COLO829 (cell line): ENCODE measurements at places on chromosomes 7 and 10.

- no peak for DNase-seq
Observed at GRCh38 chr7:77745746-77746145, 49.5 kb downstream of the RSBN1L start.

DNA sequence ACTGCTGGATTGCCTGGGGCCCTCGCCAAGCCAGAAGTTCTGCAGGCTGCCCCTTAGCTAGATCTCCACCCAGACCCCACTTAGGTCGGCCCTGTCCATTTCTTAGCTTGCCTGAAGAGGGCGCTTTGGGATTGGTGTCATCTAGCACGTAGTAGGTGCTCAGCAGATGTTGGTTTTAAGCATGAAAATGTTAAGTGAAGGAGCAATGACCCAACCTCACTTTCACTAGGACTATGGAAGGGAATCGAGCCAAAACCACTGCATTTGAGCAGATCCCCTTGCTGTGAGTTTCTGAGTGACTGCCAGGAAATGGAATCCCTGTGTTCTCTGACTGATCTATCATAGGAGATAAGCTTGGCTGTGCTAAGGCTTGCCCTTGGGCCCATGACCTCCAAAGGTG lies 131.7 kb upstream of the EEPD1 start:
- DNase-seq: no peak

GRCh38 chr10:34179280-34179679 lies 635.8 kb downstream of the PARD3 start:
- DNase-seq: no peak

DNA sequence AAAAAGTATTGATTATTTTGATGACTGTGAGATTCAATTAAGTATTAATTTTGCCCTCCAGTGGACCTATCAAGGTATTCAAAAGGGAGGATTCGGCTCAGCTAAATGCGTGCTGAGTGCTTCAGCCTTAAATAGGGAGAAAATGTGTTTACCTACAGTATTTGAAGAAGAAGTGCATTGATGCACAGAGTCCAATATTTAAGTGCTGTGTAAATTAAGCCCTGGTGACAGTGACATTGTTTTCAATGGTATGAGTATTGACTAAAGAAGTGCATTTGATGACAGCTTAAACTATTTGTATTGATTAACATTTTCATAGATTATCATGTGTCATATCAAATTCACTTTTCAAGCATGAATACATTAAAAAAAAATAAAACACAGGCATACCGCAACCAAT lies 106.6 kb downstream of the POU6F2 start:
- no peak for DNase-seq

GRCh38 chr7:102140952-102141370 lies 145.7 kb upstream of the SH2B2 start:
- no peak for DNase-seq

DNA sequence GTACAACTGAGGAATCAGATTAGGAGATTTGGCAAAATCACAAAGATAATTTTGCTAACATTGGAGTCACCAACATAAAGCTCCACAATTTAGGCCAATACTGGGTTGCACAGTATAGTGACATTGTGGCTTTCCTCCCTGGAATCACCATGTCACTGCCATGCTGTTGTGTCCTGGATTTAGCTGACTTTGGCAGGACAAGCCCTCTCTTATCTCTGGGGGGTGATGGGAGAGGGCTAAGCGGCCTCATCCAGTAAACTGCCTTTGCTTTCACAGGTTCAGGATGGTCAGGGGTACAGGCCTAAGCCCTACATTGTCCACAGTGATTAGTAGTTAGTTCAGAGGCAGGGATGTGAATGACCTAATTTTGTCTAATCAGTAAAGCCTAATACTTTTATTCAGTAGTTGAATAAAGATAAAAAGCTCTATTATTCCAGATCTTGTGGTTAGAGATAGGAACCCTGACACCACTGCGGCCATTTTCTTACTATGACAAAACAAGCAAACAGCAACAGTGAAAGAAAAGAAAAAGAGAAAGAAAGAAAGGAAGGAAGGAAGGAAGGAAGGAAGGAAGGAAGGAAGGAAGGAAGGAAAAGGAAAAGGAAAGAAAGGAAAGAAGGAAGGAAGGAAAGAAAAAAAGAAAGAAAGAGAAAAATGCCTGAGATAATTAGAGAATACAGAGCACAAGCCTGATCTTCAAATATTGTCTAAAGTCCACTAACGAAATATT lies 140.1 kb downstream of the ETV1 start:
- no peak for DNase-seq

- DNase-seq: peak; percentile 86
Observed at GRCh38 chr7:68706291-68706690, 892.0 kb upstream of the AUTS2 start.

- no peak for DNase-seq
Observed at GRCh38 chr7:132381742-132382472, 194.4 kb downstream of the PLXNA4 start.

GRCh38 chr7:22445853-22446252 lies 54.1 kb downstream of the STEAP1B start:
- no peak for DNase-seq

- no peak for DNase-seq
Observed at GRCh38 chr10:112215342-112215774, 31.8 kb upstream of the GPAM start.

- no peak for DNase-seq
Observed at GRCh38 chr7:43612599-43613589, 30.0 kb downstream of the STK17A start.

GRCh38 chr7:23284871-23285270 lies 14.3 kb upstream of the MALSU1 start:
- no peak for DNase-seq

- DNase-seq: no peak
Observed at GRCh38 chr10:78314651-78315050, 281.0 kb downstream of the RPS24 start.

DNA sequence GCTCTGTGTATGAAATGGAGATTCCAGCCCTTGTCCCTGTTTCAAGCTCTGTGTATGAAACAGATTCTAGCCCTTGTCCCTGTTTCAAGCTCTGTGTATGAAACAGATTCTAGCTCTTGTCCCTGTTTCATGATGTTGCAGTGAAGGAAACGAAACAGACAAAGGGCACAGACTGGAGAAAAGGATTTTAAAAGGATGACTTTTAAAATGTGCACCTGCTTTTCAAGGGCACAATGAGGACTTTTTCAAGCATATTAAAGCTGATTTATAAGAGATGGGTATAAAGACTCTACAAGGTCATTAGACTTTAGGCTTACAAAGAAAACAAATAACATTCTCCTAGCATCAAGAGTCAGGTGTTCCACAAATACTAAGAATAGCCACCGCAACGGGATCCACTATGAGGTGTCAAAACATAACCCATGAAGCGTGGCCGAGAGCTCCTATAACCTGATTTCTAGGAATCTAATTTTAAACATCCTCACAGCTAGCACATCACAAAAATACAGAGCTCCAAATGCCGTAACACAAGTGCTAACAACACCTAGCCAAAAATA lies 29.0 kb downstream of the DIP2C start:
- DNase-seq: no peak

- DNase-seq: no peak
Observed at GRCh38 chr10:77051837-77052236, 585.8 kb downstream of the KCNMA1 start.

DNA sequence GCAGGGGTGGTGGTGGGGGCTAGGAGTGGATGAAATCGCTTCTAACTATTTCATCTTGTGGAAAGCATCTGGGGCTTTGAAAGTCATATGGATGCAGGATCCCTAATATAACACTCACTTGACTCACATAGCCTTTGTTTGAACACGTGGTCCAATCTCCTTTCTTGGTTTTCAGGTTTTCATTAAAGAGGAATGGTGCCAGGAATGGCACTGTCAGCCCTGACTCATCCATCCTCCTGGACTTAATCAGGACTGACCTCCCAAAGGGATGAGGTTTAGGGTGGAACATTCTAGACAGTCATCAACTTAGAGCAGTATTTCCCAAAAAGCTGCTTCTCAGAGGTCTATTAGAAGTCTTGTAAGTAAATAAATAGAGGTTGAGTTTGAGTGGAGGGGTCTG lies 162.0 kb upstream of the PLXNA4 start:
- DNase-seq: peak; percentile 83
